AML-193 (cell line): ENCODE measurements at places on chromosomes 3 and 15.
A peak's percentile ranks its signal among the peaks of the same experiment; 100 is the strongest.

DNA sequence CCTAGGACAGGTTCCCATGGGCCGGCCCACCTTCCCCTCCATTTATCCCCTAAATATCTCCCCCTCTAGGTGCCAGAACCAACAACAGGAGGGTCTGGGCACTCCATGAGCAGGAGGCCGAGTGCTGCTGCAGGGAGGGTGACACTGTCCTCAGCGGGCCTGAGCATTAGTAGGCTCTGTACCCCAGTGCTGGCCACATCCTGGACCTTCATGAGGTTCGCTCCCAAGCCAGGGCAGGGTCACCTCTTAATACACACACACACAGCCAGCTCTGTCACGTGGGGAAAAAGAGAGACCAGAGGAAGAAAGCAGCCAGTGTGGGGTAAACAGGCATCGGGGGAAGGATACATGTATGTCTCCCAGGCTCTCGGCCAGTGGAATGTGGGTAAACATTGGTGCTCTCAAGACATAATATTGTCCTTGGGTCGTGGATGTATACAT lies 27.9 kb upstream of the SEMA3F start:
- DNase-seq, result no peak

DNA sequence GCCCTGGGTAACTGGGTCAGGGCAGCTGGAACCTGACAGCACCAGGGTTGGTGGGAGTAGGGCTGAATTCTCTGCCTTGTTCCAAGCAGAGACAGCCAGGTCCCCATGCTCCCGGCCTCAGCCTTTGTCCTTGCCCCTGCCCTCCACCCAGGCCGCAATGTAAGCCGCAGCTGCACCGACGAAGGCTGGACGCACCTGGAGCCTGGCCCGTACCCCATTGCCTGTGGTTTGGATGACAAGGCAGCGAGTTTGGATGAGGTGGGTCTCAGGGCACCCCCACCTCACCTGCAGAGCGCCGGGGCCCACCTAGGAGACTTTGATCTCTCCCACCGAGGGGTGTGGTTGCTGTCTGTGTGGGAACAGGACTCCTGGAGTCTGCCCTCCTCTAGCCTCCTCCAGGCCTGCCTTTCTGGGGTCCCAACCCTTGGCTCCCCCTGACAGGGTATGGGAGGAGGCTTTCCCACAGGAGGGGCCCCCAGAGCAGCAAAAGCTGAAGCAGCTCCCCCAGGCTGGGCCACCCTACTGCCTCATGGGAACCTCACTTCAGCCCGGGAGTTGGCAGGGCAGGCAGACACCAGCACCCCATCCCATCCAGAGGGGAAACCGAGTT lies 23.4 kb downstream of the VIPR1 start:
- no peak for DNase-seq

GRCh38 chr3:33789183-33789954 lies 9.1 kb upstream of the PDCD6IP start:
- no peak for DNase-seq

GRCh38 chr3:165837058-165837525 lies at the start of gene BCHE:
TSS of gene BCHE (minus strand) at chr3:165837423. CDS start at chr3:165831033, 6,390 bp downstream.
- DNase-seq, result no peak

DNA sequence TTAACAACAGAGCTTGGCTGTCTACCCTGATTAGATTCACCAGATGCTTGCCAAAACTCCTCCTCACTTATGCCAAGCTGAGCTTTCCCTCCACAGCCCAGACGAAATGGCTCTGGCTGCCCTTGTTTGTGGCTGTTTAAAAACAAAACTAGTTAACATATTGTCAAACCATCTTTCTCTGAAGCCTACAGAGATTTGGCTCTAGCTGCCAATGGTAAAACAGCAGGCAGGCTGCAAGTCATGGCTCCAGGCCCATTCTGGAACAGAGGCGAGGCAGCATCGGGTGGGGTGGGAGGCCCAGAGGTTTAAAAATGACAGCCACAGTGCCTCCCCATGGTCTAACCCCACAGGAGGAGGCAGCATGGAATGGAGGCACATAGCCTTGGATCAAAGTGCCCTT lies 75.9 kb downstream of the SCN5A start:
- DNase-seq, result no peak

GRCh38 chr3:39812537-39812936 lies 3.1 kb downstream of the MYRIP start:
- DNase-seq, result no peak

GRCh38 chr15:72783640-72784455 lies at the start of gene ADPGK:
TSS of gene ADPGK (minus strand) at chr15:72783758. CDS start at chr15:72783691, 67 bp downstream.
- peak; percentile 82 for DNase-seq

- no peak for DNase-seq
These were observed 47.4 kb upstream of the MKRN3 start for GRCh38 chr15:23518104-23518503.

DNA sequence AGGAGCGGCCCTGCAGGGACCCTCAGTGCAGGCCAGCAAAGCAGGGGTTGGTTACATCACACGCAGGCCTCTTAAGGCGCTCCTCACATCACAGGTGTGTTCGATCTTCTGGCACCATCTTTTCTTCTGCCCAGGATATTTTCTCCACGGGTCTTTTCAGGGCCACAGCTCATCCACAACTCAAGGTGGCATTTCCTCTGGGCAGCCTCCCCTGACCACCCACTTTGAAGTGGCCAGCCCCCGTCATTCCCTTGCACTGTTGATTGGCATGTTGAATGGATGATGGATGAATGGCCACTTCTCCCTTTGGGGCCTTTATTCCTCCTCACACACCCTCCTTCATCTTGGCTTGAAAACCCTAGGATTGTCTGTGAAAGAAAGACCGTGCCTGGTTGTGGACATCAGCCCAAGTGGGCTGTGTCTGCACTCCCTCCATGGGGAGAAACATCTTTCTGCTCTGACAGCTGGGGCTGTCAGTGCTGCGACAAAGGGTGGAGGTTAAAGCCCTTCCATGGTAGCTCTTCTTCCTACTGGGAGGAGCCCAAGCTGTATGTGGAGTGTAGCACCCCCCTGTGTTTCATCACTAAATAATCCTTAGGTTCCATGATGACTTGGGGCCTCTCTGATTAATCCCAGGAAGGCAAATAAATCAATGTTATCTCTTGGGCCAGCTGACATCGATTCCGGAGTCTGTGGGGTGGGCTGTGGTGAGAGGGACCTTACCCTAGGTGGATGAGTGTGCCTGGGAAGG lies 102.5 kb downstream of the EPHB1 start:
- DNase-seq, result no peak

DNA sequence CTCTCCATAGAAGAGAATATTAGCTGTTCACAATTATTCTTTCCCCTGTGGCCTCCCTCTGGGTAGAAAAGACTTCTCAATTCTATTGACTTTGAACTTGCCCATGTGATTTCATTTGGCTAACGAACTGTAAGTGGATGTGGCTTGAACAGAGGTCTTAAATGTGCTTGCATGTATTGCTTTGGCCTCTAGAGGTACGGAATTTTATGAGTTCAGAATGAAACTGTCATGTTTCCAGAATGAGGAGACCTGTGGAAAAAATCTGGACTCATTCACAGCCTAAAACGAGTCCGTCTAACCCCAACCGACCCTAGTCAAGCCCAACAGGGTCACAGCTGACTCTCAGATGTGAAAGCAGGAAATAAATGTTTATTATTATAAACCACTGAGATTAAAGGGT lies 596.7 kb upstream of the UBE2E2 start:
- DNase-seq, result no peak

- peak; percentile 36 for DNase-seq
These were observed 214.5 kb downstream of the ZIC4 start for GRCh38 chr3:147191795-147192385.

GRCh38 chr3:118505784-118506183 lies 528.9 kb downstream of the IGSF11 start:
- no peak for DNase-seq

- no peak for DNase-seq
These were observed 418.2 kb downstream of the EPHA3 start for GRCh38 chr3:89525609-89526008.

GRCh38 chr3:9915254-9916141 lies 1.4 kb upstream of the IL17RC start:
- DNase-seq, result peak; percentile 41

- no peak for DNase-seq
These were observed 57.8 kb upstream of the NMD3 start for GRCh38 chr3:161163297-161163696.

- no peak for DNase-seq
These were observed 747.9 kb upstream of the CCDC54 start for GRCh38 chr3:106629215-106629832.

GRCh38 chr3:88362428-88362827 lies 212.7 kb downstream of the C3orf38 start:
- no peak for DNase-seq

- peak; percentile 56 for DNase-seq
These were observed 1.7 kb downstream of the HYAL2 start for GRCh38 chr3:50320853-50321335.

DNA sequence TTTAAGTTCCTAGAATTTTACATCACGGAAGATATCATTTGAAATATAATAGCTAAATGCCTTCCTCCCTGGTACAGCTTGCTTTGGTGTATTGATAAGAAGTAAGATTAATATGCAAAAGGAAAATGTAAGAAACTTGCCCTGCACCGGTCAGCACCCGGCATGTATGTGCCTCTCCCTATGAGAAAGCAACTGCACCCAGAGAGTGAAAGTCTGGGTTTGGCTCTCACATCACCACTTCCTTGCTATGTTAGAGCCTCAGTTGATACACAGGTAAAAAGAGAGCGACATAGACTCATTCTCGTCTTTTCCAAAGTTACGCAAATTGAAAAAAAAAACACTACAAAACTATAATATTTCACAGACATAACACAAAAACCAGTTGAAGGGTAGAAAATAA lies 96.7 kb downstream of the FOXP1 start:
- DNase-seq, result no peak

DNA sequence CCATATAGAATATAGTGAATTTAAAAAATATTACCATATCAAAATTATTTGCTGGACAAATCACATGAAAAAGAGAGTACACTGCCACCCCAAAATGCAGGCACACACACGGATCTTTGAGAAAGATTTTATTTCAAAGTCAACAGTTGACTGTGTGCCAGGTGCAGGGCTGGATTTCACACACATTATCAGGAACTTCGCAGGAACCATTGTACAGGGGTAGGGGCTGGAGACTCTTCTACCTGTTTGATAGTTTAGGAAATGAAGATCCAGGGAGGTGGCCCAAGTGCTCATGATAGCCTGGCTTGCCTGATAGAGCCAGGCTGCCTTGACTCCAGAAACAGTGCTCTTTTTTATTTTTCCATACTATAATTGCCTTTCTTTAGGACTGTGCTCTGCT lies 54.2 kb downstream of the IL1RAP start:
- DNase-seq, result no peak

DNA sequence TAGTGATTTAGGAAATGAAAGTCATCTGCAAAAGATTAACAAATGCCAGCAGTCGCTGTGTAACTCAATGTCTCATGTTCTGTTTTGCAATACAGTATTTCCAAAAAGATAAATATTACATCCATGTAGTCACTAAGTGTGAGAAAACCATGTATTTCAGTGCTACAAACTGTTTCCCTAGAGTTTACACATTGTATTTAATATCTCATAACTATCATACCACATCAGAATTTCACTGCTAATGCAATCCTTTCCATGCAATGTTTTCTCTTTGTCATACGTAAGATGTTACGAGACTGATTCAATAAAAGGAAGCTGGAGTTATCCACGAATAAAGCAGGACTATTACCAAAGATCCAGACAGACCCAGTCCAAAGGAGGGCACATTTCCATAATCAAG lies 269.4 kb downstream of the GBE1 start:
- no peak for DNase-seq

DNA sequence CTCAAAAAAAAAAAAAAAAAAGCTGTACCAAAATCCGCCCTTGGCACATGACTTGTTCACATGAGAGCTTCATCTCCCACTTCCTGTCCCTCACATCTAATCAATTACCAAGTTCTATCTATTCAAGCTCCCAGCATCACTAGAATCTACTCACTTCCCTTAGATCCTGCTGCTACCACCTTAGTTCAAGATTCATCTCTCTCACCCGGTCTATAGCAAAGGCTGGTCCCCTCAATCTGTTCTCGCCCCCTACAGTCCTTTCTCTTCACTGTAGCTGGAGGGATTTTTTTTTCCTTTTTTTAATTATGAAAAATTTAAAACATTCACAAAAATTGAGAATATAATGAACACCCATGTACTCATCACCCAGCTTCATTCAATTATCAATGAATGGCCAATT lies 16.7 kb upstream of the GPR160 start:
- DNase-seq, result peak; percentile 16

GRCh38 chr3:66602237-66602636 lies 101.4 kb upstream of the LRIG1 start:
- DNase-seq, result no peak

- DNase-seq, result no peak
These were observed 47.8 kb downstream of the SPRED1 start for GRCh38 chr15:38300395-38300794.

- DNase-seq, result no peak
These were observed 20.6 kb downstream of the COPS2 start for GRCh38 chr15:49134683-49135341.

GRCh38 chr3:186940967-186941366 lies 10.6 kb downstream of the ST6GAL1 start:
- DNase-seq, result no peak

GRCh38 chr3:131053043-131053859 lies 26.6 kb downstream of the NEK11 start:
- peak; percentile 42 for DNase-seq

GRCh38 chr3:165669967-165670366 lies 167.3 kb downstream of the BCHE start:
- no peak for DNase-seq

DNA sequence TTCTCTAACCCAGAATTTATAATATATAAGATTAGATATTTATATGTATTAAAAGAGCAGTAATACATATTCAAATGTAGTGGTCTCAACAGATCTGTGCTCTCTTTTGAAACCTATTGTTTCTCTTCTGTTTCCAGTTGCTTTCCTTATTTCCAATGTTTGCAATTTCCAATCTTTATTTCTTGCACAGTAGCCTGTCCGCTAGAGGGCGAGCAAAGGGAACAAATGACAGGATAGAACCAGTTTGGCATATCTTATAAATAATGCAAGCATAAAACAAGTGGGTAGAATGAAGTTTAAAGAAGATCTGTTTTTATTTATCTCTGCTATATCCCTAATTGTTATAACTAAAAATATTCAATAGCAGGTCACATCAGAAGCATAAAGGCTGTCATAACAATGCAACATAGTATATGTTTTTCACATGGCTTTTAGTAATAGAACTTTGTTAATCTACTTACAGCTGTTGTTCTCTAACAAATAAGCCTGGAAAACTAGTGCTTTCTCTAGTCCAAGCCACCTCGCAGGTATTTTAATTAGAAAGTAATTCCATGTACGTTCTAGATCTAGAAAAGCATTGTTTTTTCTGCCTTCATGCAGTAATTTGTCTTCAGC lies 15.1 kb upstream of the TCAIM start:
- peak; percentile 80 for DNase-seq

GRCh38 chr15:92805080-92805690 lies 94.9 kb upstream of the CHD2 start:
- DNase-seq, result no peak

- DNase-seq, result no peak
These were observed 31.2 kb downstream of the MLF1 start for GRCh38 chr3:158602227-158602626.

DNA sequence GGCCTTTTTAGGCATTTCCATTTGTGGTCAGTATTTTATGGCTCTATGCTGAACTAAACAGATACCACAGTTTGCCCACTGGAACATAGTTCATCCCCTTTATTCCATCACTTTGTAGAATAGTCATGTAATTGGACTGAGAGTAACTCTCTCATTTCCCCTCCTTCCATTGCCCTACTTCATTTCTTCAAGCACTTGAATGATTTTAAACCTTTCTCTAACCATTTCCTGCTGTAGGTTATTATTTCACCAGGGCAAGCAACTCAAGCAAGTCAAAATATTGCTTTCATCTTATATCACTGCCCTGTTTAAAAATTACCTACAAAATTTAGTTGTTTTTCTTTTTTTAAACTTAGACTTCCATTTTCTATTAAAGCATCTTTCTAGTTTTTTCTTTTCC lies 177.0 kb downstream of the RAP2B start:
- no peak for DNase-seq
